ENCODE measurements at places on chromosomes 2 and 18. TPM values are rescaled to one million over a fixed set of nuclear protein-coding genes. Genes with fewer than 3 reads are reported as not detected.
A peak's percentile ranks its signal among the peaks of the same experiment; 100 is the strongest.

DNA sequence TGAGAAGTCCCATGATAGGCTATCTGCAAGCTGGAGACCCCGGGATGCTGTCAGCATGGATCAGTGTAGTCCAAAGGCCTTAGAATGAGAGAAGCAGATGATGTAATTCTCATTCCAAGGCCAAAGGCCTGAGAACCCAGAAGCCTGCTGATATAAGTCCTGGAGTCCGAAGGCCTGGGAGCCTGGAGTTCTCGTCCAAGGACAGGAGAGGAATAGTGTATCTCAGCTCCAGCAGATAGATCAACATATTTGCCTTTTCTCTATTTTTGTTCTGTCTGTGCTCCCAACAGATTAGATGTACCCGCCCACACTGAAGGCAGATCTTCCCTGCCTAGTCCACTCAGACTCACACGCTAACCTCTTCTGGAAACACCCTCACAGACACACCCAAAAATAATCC, 454.9 kb upstream of the CHAC2 start:
- H3K27me3 ChIP-seq: no peaks in the 10 kb centered on the region
- DNase-seq: no peak
- no peak overlapping the region for H3K27ac ChIP-seq
- no peaks in the 10 kb centered on the region for H3K4me1 ChIP-seq

GRCh38 chr2:106147159-106147558, 46.9 kb downstream of the UXS1 start:
- DNase-seq: no peak
- H3K4me1 ChIP-seq: peaks cover 15% of the 10 kb centered on the region
- H3K27ac ChIP-seq: no peak overlapping the region
- no peak overlapping the region for H3K4me3 ChIP-seq
- H3K27me3 ChIP-seq: no peaks in the 10 kb centered on the region

GRCh38 chr2:119871725-119872124, 112.0 kb downstream of the PTPN4 start:
- no peaks in the 10 kb centered on the region for H3K36me3 ChIP-seq
- no peak overlapping the region for H3K27ac ChIP-seq
- H3K4me3 ChIP-seq: no peak overlapping the region

DNA sequence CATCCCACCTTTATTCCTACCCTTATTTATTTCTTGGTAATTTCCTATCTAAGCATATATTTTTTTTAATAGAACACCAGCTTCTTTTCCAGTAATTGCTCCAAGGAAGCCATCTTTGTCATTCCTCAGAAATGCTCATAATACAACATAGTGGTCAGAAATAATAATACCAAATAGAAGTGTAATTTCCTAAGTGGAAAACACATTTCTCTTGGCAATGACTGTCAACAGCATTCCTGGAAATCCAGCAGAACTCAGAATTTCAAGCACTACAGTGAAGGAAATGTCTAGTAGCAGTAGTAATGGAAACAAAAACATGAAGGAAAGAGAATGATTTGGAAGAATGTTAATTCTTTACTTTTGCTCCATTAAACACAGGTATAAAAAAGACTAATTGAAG, 56.6 kb downstream of the GDF7 start:
- no peaks in the 10 kb centered on the region for H3K36me3 ChIP-seq
- peaks cover 8% of the 10 kb centered on the region for H3K4me1 ChIP-seq
- no peaks in the 10 kb centered on the region for H3K27me3 ChIP-seq
- H3K27ac ChIP-seq: no peak overlapping the region

GRCh38 chr2:1971124-1971523, 226.8 kb upstream of the PXDN start:
- no peak overlapping the region for H3K4me3 ChIP-seq
- no peak for DNase-seq
- H3K4me1 ChIP-seq: peaks cover 18% of the 10 kb centered on the region
- H3K27ac ChIP-seq: no peak overlapping the region

DNA sequence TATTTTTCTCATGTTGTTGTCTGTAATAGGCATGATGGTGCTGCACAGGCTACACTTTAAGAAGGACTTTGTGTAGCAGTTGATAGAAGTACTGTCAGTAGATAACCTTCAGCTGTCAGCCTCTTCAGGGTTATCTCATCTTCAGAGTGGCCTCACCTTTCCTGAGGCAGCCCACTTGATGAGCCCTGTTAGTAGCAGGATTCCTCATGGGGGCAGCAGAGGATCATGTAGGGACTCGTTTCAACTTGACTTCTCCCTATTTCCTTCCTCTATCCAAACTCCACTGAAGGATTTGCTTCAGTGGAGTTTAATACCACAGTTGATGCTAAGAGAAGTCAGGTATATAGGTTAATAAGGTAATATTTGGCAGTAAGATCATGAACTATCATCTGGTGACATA, 530.3 kb upstream of the FSIP2 start:
- DNase-seq: peak; percentile 77
- no peaks in the 10 kb centered on the region for H3K27me3 ChIP-seq

- H3K27ac ChIP-seq: no peak overlapping the region
- no peak overlapping the region for H3K4me3 ChIP-seq
- peaks cover 7% of the 10 kb centered on the region for H3K27me3 ChIP-seq
- no peak for DNase-seq
- H3K36me3 ChIP-seq: no peaks in the 10 kb centered on the region
- H3K4me1 ChIP-seq: peaks cover 7% of the 10 kb centered on the region
Observed at GRCh38 chr2:28399956-28400355, 7.3 kb downstream of the FOSL2 start.

MEP1B gene
- 0.04 TPM for total RNA-seq

DNA sequence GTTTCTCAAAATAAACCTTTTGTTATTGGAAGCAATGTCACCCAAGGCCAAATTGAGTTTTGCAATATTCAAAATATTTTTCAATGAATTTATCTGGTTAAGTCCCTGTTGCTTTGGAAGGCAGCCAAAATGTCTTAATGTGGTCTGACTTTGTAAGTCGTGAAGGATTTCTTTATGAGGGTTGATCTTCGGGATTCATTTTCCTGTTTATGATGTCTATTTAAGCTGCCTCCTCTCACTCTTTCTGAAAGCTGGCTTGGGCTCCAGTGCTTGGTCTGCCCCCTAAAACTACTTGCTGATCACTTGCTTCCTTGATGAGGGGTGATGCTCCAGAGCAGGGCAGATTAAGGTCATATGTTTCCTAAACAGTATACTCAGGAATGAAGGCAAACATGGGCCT, 141.1 kb downstream of the ANTXR1 start:
- peaks cover 5% of the 10 kb centered on the region for H3K4me1 ChIP-seq
- no peaks in the 10 kb centered on the region for H3K27me3 ChIP-seq
- no peak overlapping the region for H3K4me3 ChIP-seq
- no peak overlapping the region for H3K27ac ChIP-seq
- DNase-seq: peak; percentile 90

DNA sequence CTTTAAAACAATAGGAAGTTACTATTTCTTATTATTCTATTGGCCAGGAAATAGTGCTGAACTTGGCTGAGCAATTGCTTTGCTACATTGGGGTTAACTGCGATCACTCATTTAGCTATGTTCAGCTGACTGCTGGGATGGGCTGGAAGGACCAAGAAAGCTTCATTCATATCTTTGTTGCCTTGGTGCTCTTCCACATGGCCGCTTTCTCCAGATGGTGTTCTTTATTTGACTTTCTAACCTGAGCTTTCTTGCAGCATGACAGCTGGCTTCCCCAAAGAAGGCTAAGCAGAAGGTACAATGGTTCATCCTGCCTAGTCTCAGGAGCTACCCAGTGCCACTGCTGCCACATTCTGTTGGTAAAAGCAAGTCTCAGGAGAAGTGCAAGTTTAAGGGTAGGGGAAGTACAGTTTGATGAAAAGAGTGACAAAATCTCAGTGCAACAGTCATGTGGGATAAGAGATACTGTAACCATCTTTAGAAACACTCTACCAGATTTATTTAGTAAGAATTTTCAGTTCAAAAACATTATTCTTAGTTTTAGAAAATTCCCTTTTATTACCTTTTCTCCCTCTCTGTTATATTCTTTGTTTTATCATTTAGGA, 180.6 kb upstream of the RBMS1 start:
- H3K4me3 ChIP-seq: no peak overlapping the region
- H3K27me3 ChIP-seq: no peaks in the 10 kb centered on the region
- peak; percentile 44 for DNase-seq

DNA sequence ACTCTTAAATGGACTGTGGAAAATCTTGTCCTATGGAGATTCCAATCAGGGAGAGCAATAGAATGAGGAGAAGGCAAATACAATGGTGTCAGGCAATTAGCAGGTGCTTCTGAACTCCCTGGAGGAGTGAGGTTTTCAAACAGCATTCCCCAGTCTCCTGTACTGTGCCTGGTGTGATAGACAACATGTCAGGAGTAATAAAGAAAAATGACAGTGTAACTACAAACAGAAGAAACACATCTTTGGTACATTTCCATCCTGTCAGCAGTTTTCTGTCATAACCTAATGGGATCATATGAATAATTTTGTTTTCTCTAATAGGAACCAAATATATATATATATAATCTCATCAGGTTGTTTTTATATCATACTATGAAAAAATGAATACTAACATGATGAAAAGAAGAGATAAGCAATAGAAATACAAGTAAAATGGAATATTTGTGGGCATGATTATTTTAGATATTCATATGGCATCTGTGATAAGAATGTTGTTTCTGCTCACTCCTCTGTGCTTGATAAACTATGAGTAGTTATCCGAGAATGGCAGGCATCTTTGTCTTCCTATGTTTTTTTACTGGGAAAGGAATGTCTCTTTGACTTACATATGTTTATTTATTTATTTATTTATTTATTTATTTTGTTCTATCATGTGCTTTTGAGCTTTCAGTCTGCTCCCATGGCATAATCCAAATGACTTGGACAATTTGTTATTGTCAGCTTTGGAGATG, 441.7 kb downstream of the TXNL1 start:
- H3K36me3 ChIP-seq: no peaks in the 10 kb centered on the region
- H3K27me3 ChIP-seq: no peaks in the 10 kb centered on the region

DNAH6 gene
- total RNA-seq: 0.18 TPM

- H3K4me3 ChIP-seq: no peak overlapping the region
- H3K27me3 ChIP-seq: no peaks in the 10 kb centered on the region
- H3K4me1 ChIP-seq: peaks cover 68% of the 10 kb centered on the region
- no peak for DNase-seq
- no peak overlapping the region for H3K27ac ChIP-seq
Observed at GRCh38 chr2:40394597-40394996, 57.3 kb downstream of the SLC8A1 start.

DNA sequence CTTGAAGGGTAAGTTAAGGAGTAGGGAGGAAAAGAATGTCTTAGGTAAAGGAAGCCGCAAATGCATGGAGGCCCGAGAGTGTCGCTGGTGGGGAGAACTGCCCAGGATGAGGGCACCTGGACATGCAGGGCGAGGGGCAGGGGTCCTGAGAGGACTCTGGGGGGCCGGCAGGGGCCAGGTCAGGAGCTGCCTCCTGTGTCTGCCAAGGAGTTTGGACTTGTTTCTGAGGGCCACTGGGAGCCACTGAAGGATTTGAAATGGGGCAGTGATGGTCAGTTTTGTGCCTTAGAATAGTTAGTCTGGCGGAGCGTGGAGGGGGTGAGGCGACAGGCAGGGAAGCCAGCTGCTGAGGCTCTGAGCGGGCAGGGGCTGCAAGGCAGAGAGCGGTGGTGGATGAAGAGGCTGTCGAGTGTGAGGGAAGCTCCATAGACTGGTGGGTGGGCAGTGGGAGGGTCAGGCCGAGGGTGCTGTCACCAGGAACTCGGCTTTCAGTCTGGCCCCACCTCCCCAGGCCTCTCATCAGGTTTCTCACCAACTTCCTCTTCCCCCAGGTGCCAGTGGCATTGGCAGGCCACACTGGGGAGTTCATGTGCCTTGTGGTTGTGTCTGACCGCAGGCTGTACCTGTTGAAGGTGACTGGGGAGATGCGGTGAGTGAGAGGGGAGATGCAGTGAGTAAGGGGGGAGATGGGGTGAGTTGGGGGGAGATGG, 14.7 kb upstream of the SLC4A3 start:
- peak overlapping the region; percentile 13 for H3K27ac ChIP-seq
- DNase-seq: no peak
- no peaks in the 10 kb centered on the region for H3K27me3 ChIP-seq
- H3K4me3 ChIP-seq: no peak overlapping the region
- H3K4me1 ChIP-seq: peaks cover 6% of the 10 kb centered on the region

MROH2A gene
- total RNA-seq: 0.12 TPM

GRCh38 chr2:127219171-127220070, 678 bp downstream of the CYP27C1 start:
- no peak overlapping the region for H3K27ac ChIP-seq
- H3K4me1 ChIP-seq: no peaks in the 10 kb centered on the region
- DNase-seq: peak; percentile 68

GCC2 gene
- 6.6 TPM for total RNA-seq

KIF1A gene
- total RNA-seq: 14.1 TPM

DSC2 gene
- 19.0 TPM for total RNA-seq

DNA sequence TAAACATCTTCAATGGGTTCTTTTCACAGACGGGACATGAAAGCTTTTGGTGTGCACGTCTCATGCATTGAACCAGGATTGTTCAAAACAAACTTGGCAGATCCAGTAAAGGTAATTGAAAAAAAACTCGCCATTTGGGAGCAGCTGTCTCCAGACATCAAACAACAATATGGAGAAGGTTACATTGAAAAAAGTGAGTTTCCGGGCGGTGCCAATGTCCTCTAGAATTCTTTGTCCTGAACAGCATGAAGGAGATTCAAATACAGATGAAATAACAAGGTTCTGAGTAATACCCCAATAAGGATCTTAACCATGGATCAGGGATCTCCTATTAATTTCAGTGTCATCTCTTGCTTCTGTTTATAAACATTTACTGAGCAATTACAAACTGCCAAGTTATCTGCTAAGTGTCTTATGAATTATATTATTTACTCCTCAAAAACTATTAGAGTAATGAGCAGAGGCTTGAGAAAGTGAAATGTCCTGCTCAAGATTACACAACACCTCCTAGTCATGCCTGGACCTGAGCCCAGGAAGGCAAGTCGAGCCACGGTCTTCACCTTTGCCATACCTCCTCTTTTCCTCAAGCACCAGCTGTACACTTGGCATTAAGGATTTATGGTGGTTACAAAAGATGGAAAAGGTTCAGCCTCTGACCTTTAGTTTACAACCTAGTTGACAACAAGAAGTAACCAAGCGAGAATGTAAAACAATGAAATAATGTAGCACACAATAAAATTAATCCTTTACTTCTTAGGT, 22.6 kb downstream of the DHRS9 start:
- no peak overlapping the region for H3K4me3 ChIP-seq
- no peak overlapping the region for H3K27ac ChIP-seq
- peaks cover 35% of the 10 kb centered on the region for H3K4me1 ChIP-seq
- H3K36me3 ChIP-seq: no peaks in the 10 kb centered on the region
- H3K27me3 ChIP-seq: no peaks in the 10 kb centered on the region
- DNase-seq: peak; percentile 86

DNA sequence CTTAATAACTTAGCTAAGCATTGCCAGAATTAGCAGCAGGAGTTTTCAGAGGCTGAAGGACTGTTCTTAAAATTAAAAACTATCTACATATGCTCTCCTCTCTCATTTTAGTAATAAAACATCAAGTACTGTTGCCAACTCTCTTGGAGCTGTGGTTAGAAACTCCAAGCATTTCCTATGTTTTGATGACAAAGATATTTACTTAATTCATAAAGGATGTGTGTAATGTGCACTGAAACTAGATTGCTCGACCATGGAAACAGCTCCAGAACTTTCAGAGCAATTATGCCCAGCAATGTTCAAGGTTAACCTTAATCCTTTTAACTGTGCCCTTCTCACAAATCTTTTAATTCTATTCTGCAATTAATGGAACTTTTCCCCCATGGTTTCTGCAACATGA, 8.4 kb downstream of the GRP start:
- no peaks in the 10 kb centered on the region for H3K4me1 ChIP-seq
- H3K27ac ChIP-seq: no peak overlapping the region
- H3K27me3 ChIP-seq: peaks cover 52% of the 10 kb centered on the region
- H3K36me3 ChIP-seq: no peaks in the 10 kb centered on the region
- DNase-seq: no peak
- H3K4me3 ChIP-seq: no peak overlapping the region

Measured in cardiac muscle cell (in vitro differentiated cells and primary cell).